ENCODE measurements at places on chromosomes 3 and 15.

- DNase-seq = peak; percentile 24
Measured at GRCh38 chr15:64524778-64525177, 64.4 kb downstream of the ZNF609 start.

- no peak for DNase-seq
Measured at GRCh38 chr3:146884296-146884695, 279.1 kb upstream of the PLSCR5 start.

GRCh38 chr3:40332684-40333083 lies 23.2 kb downstream of the EIF1B start:
- DNase-seq = no peak

- DNase-seq = no peak
Measured at GRCh38 chr15:75350601-75351361, 3.9 kb downstream of the NEIL1 start.

GRCh38 chr3:183327343-183327742 lies 74.3 kb downstream of the B3GNT5 start:
- DNase-seq = no peak

GRCh38 chr3:59234884-59235633 lies 185.2 kb upstream of the CFAP20DC start:
- no peak for DNase-seq

DNA sequence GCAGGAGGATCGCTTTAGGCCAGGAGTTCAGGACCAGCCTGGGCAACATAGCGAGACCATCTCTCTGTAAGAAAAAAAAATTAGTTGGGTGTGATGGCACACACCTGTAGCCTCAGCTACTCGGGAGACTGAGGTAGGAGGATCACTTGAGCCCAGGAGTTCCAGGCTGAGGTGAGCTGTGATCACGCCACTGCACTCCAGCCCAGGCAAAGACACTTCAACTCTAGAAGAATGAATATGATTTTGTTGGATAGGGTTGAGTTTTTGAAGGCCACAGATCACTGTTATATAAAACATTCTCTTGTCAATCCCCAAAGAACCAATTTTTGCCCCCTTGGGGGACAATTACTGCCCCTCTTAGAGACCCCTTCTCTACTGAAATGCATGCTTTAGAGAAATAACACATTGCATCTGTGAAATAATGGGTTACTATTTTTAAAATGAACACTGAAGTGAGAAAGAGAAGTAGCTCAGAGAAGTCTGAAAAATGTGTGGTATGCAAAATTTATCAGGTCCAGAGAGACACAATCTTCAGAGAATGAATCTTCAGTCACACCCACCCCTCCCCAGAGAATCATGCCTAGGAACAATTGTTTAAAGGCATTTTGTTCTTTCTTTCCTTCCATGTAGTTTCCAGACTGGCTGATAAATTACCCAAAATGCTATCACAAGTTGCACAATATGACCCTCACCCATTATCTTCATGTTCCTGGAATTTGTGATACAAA lies 42.7 kb downstream of the METTL6 start:
- DNase-seq = peak; percentile 34

- DNase-seq = peak; percentile 57
Measured at GRCh38 chr15:31974855-31975829, 55.2 kb upstream of the CHRNA7 start.

- DNase-seq = no peak
Measured at GRCh38 chr3:155647206-155647605, 97.7 kb downstream of the PLCH1 start.

GRCh38 chr3:18199757-18200156 lies 225.4 kb downstream of the SATB1 start:
- no peak for DNase-seq

- peak; percentile 41 for DNase-seq
Measured at GRCh38 chr15:26867200-26868007, 542 bp downstream of the GABRA5 start.

GRCh38 chr15:89021224-89021623 lies 67.0 kb upstream of the ABHD2 start:
- DNase-seq = peak; percentile 72

- DNase-seq = no peak
Measured at GRCh38 chr15:28002136-28002861, 96.8 kb downstream of the OCA2 start.

DNA sequence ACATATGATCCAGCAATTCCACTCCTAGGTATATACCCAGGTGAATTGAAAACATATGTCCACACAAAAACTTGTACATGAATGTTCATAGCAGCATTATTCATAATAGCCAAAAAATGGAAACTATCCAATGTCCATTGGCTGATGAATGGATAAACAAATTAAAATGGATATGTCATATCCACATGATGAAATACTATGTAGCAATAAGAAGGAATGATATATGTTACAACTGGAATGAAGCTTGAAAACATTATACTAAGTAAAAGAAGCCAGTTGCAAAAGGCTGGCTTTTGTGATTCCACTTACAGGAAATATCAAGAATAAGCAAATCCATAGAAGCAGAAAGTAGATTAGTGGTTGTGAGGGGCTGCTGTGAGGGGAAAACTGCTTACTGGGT lies 33.7 kb downstream of the BNC1 start:
- DNase-seq = peak; percentile 23

DNA sequence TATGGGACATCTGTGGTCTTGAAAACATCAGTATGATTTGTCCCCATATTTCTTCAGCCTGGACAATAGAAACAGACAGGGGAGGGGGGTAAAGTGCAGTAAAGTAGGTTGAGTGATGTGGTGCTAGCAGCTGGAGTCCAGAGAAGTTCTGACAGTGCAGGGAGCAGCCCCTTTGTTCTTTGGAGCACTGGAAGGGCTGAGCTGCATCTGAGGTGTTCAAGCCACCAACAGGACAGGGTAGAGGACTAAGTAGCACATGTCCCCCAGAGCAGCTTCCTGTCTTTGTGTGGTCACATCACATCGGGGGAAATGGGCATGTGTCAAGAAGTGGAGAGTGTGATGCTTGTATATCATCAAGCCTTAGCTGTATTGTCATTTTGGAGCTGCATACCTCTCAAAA lies 12.1 kb downstream of the MRPS22 start:
- no peak for DNase-seq

GRCh38 chr3:121918779-121919483 lies 24.7 kb downstream of the SLC15A2 start:
- no peak for DNase-seq

DNA sequence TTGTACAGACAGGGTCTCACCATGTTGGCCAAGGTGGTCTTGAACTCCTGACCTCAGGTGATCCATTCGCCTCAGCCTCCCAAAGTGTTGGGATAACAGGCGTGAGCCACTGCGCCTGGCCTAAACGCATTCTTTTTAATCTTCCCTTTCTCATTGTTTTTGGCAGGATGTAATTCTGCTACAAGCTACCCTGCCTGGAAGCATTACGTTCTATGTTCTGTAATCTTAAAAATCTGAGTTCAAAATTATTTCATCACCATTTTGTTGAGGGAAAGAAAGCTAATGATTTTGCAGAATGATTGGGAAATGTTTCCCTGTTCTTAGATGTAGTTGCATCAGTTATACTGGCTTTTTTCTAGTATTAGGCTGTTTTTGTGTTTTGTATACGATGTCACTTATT lies 71.5 kb downstream of the RGMA start:
- peak; percentile 40 for DNase-seq

GRCh38 chr3:170584585-170585007 lies 1.3 kb downstream of the SLC7A14 start:
- DNase-seq = peak; percentile 78

DNA sequence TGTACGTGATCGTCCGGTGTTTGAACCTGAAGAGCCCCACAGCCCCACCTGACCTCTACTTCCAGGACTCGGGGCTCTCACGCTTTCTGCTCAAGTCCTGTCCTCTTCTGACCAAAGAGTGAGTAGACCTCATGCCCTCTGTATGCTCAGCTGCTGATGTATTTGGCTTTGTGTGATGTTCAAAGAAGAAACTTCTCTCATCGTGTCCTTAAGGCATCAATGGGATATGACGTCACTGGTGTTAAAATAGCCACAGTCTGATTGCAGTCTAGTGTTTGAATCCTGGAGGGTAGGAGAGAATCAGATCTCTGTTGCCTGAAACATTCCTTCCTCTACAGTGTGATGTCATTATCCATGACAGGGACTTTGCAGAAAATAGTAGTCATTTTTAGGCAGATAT lies 28.1 kb downstream of the ABHD2 start:
- no peak for DNase-seq

DNA sequence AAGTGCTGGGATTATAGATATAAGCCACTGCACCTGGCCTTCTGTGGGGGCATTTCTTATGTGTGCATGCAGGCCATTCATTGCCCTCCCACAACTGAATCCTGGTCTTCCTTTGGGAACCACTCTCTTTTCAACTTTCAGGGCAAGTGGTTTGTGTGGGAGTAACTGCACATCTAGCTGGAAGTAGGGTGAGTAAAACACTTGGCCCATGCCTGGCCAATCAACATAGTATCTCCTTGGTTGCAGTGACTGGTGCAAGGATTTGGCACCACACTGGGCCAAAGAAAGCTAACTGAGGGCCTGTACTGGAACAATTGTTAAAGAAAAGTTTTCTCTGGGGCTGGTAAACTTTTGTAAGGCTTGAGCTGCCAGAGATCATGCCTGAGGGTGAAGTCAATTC lies 189.2 kb upstream of the FEZF2 start:
- peak; percentile 75 for DNase-seq

DNA sequence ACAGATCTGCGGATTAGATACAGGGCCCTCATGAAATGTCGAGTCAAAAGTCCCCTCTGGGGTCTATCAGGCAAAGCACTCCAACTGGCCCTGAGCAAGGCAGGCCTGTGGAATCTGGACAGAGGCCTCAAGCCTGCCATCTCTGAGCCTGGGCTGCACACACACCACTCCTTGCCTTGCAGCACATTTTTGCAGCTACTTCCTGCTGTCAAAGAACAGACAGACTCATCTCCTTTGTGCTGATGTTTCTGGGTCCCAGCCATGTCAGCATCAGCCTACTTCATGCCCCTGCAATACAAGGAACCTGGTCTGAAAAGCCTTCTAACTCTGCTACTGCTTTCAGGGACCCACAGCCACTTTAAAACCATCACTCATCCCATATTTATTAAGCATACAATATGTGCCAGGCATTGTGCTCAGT lies 60.6 kb upstream of the IL12A start:
- peak; percentile 64 for DNase-seq

- DNase-seq = no peak
Measured at GRCh38 chr3:189638276-189639031, 7.3 kb downstream of the TP63 start.

DNA sequence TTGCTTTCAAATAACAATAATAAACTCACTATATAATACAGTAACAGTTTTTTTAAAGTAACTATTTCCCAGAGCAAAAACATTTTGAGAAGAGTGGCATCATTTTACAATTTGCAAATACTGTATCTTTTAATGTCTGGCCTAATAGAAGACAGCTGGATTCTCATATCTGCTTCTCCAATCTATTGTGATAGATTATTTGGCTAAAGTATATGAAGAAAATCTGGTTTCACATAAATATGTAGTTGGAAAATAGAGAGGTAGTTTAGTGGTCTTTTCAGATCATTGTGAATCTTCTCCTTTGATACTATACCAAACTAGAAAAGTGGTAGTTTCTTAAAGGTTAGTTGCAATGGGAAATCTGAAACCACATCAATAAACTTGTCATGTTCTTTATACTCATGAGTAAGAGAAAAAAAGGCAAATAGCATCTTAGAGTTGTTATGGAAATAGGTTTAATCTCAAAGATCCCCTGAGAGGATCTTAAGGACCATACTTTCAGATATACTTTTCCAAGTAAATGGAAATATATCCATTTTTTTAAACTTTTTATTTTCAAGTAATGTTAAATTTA lies 124.8 kb upstream of the NR2E3 start:
- peak; percentile 36 for DNase-seq

- DNase-seq = peak; percentile 91
Measured at GRCh38 chr15:61383421-61383820, 154.3 kb upstream of the RORA start.

DNA sequence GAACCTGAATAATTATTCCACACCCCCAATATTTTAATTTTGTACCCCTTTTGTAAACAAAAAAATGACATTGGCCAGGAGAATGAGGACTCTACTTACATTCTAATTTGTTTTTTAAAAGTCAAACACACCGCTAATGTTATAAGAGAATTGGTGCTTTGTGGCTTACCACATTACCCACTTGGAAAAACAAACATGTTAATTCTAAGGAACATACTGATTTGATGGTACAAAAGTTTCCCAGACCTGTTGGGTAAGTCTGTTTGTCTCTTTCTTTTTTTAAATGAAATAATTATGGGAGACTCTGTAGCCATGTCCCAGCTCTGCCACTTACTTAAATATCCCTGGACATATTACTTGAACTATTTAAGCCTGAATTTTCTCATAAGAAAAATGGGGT lies 352.5 kb upstream of the C2CD4B start:
- no peak for DNase-seq

- peak; percentile 40 for DNase-seq
Measured at GRCh38 chr15:101169495-101170071, 82.3 kb downstream of the CHSY1 start.

DNA sequence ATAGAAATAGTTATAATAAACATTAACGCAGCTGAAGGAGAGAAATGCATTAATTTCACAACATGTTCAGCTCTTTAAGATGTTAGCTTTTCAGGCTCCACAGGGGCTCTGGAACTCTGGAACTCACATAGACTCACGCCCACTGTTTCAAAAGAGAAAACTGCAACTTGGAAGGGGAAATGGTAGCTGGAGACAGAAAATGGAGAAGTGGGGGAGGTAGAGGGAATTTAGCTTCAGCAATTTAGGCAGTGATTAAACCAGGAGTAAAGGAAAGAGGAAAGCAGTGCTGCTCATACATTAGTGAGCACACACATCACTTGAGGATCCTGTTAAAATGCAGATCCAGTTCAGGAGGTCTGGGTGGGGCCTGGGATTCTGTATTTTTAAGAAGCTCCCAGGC lies 274.8 kb upstream of the TRIM42 start:
- no peak for DNase-seq

- DNase-seq = no peak
Measured at GRCh38 chr15:86178845-86179244, 99.2 kb downstream of the AGBL1 start.

- peak; percentile 33 for DNase-seq
Measured at GRCh38 chr3:31054032-31054431, 159.6 kb upstream of the GADL1 start.

DNA sequence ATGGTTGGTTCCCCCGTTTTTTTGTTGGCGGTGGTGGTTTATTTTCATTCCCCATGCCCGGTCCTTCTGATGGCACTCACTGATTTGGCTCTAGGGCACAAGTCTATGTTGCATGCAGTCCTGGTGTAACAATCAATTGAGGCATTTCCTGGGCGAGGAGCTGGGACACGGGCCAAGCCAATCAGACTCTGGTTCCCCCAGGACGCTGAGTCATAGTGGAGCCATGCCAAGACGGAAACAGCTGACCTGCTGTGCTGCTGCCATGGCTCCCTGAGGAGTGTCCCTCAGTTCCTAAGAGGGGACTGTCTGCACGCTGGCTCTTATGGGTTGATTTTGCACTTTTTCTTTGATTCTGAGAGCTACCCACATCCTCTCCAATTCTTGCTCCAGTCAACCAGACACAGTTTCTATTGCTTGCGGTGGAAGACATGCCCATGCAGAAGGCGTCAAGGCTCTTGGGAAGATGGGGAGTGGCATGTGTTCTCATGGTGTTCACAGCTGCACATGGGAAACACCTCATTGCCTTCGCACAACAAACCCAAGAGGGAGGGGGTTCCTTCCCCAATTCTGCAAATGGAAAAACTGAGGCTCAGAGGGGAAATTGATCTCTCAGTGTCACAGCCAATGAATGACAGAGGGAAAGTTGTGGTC lies 28.3 kb upstream of the ALDH1L1 start:
- peak; percentile 70 for DNase-seq

Data from GM23248 (cell line).